ENCODE measurements at places on chromosomes 2 and 18.

DNA sequence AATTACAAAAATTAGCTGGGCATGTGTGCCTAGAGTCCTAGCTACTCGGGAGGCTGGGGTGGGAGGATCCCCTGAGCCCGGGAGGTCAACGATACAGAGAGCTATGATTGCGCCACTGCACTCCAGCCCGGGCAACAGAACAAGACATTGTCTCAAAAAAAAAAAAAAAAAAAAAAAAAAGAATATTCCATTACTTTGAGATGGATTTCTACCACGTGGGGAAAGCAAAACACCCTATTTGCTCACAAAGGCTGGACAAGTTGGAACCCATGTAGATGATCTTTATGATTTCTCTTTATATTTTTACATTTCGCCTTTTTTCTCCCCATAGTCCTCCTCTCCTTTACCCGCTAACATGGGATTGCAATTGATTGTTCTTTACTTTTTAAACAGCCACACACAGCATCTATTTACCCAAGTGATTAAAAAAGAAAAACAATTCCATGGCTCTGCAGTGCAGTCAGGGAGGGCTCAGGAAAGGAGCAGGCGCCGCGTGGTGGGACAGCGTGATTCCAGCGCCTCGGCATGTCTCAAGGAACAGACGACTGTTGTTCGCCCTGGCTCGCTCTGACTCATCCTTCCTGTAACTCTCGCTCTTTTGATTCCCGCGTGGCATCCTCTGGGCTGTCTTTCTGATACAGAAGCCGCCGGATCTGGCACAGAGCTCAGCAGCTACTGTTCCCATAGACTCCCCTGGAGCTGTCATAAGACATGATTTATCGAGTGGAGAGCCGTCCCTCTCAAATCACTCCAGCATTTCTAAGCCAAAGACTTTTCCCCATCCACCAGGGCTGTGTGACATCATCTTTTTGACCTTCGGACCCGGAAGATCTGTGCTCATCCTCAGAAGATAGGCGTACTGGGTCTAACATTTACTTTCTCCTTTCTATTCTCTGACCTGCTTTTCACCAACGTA is 230.4 kb upstream of the AGAP1 start:
- DNase-seq, result no peak

DNA sequence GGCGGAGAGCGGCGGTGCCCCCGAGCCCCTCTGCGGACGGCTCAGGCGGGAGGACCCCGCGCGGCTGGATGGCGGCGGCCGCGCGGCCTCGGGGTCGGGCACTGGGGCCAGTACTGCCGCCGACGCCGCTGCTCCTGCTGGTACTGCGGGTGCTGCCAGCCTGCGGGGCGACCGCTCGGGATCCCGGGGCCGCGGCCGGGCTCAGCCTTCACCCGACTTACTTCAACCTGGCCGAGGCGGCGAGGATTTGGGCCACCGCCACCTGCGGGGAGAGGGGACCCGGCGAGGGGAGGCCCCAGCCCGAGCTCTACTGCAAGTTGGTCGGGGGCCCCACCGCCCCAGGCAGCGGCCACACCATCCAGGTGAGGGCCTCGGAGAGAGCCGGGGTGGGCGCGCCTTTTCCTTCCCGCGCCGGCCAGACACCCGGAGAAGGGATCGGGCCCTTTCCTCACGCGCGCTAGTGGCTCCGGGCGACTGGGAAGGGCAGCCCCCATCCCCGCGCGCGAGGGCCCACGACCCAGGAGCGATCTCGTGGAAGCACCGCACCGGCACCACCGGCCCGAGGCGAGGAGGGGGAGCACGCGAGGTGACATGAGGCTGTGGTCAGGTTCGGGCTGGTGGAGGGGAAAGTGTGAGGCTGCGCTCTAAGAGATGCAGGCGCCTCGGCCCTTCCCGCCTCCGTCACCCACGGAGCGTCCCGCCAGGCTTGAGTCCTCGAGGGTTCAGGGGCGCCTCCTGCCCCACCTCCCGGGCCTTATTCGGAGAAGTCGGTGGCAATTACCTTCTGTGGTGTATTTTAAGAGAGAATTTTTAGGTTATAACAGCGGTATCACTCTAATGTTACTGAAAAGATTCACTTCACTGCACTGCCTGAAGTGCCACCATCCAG is 607 bp downstream of the LAMA3 start:
- peak; percentile 19 for DNase-seq

DNA sequence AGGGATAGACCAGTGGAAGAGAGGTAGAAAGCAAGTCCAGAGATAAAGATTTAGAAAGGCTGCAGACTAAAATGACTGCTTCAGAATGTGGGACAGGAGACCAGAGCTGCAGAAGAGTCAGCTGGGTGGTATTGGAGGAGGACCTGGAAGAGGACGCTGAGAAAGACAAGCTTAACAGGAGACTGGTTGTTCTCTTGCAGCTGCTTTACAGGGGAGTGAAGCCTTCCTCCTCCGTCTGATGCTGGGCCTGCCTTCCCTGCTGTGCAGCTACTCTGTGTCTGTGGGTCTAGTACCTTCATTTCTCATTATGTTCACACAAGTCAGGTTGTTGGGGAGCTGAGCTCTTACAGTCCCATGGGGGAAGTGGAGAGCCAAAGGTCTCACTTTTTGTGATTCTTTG is 35.7 kb downstream of the SPATS2L start:
- no peak for DNase-seq

GRCh38 chr18:77857678-77858655 is 608.3 kb downstream of the GALR1 start:
- DNase-seq, result no peak

DNA sequence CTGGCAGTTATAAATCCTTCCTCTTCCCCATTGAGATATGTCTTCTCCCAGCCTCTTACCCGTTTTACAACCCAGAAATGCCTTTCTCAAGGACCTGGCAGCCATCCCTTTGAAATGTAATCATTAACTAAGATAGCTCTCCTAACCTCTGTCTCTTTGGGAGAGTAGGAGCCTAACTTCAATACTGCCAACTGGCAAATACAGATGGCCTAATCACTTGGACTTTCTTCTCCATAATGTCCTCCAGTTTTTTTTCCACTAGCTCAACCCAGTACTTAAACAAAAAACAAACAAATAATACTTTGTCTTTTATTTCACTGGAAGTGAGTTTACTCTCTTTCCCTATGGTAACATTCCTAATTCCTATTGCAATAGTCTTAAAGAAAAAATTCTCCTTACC is 1391.1 kb downstream of the SUCLG1 start:
- DNase-seq, result no peak

DNA sequence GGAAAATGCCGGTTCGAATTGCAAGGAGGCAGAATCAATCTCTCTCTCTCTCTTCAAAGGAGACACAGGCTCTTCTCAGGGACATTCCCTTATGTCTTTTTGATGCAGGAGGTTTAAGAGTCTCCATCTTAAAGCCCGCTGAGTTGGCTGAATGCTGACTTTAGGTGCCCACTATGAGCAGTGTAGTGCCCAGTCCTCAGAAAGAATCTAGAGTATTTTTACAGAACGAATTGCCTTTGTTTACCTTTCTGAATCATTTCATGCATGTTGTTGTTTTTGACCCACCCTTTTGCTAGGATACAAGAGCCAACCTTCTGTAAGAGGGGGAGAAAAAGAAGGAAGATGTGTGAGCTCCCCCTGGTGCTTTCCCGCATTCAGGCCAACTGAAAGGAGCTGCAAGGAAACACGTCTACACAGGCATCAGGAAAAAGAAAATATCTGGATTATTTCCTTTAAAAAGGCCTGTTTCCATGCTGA is 193.5 kb upstream of the TCF4 start:
- DNase-seq, result no peak

GRCh38 chr2:189674374-189675112 is at the start of gene ANKAR:
Gene ANKAR, plus strand, starts transcription at chr2:189674670. Its CDS starts 1,821 bp downstream, at chr2:189676491.
- peak; percentile 90 for DNase-seq

DNA sequence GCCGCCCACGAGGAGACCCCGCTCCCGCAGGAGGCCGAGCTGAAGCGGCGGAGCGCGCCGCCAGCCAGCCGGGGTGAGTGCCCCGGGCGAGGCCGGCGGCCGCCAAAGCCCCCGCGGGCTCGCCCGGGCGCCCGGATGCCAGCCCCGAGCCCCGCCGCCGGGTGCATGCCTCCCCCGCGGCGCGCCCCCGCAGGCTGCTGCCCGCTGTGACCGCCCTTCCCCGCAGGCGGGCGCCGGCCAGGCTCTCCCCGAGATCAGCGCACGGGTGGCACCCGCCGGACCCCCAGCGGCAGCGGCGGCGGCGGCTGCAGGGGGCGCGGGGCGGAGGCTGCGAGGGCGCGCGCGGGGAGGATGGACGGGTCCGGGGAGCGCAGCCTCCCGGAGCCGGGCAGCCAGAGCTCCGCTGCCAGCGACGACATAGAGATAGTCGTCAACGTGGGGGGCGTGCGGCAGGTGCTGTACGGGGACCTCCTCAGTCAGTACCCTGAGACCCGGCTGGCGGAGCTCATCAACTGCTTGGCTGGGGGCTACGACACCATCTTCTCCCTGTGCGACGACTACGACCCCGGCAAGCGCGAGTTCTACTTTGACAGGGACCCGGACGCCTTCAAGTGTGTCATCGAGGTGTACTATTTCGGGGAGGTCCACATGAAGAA is 470 bp downstream of the KCNF1 start:
- no peak for DNase-seq

- DNase-seq, result no peak
Observed at GRCh38 chr2:241478166-241478565, 30.2 kb downstream of the STK25 start.

DNA sequence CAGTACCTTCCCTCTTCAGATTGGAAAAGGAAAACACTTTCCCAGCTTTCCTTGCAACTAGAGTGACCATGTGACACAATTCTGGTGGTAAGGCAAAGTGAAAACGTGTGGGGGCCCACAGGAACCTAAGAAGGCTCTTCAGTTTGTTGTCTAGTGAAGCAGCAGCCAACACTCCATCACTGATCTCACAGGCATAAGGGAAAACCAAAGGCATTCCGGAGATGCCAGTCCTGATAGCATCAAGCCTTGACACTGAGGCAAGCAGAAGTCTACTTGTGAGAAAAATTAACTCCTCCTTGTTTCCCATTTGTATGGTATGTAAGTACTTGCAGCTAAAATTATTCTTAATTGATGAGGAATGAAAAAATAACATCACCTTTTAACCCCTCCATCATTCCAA is 88.3 kb downstream of the ETAA1 start:
- no peak for DNase-seq

GRCh38 chr2:46075848-46076247 is 221.4 kb upstream of the EPAS1 start:
- DNase-seq, result no peak

GRCh38 chr2:84889332-84889731 is 8.4 kb upstream of the TRABD2A start:
- no peak for DNase-seq

DNA sequence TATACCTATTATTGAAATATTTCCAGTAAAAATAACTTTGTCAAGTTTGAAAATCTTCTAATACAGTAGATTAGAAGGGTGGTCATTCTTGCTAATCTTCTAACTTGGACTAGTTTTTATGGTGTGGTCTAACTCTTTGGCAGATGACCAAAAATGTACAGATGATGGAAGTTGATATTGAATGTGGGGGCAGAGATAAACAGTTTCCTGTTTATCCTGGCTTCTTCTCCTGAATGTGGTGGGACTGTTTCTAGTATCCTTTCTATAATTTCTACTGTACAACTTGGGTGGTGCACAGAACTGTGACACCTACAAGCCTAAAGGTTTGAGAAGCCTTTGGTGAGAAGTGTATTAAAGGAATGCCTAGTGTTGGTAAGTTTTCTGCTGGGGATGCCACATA is 178.7 kb downstream of the PDE11A start:
- no peak for DNase-seq

GRCh38 chr2:73457982-73458381 is 72.3 kb downstream of the ALMS1 start:
- DNase-seq, result no peak

DNA sequence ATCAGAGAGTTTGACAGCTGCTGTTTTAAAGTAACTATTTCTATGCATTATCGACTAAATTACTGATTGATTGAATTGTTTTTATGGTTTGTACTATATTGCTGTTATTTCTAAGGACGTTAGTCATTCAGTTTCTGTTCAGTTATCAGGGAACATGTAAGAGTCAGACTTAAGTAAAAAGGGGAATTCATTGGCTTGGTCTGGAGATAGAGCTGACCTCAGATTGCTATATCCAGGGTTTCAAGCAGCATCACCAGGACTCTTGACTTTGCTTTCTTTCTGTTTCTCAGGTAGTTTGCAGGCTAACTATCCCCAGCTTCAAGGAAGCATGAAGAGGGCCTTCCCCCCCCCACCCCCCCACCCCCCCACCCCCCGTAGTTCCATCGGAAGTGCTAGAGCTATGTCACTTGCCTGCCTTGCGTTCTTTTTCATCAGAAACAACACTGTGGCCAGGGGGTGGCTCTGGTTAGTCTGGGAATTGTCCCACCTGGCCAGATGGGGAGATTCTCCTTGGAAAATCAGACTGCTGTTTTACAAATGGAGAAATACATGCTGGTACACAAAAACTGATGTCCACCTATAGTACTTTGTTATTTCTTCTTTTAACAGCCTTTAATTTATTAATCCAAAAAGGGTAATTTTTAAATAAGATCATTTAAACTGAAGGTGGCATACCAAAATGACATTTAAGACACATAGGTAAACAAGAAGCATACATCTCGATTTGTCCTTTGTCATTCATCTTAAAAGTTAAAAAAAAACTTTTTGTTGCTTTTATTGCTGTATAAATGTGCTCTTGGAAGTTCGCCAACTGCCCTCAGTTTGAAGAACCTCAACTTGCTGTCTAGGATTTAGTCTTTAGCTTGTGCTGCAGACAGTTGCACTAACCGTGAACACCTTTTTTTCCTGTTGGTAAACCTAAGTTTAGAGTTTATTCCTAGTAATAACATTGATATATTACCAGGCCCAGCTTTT is 9.4 kb downstream of the SMAD4 start:
- DNase-seq, result no peak

DNA sequence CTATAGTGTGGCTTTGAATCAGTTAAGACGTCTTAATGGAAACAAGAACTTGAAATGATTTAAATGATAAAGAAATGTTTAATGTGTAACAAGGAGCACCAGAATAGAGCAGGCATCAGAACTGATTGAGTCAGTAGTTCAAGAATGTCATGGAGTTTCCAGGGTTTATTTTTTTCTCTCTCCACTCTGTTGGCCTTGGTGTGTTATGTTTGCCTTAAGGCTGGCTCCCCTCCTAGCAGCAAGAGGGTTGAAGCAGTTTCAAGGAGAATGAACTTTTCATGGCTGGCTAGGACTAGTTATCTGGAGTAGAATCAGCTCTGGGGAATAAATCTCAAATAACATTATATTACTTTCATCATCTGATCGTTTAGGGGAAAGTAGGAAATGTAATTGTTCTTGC is 13.4 kb upstream of the GLS start:
- DNase-seq, result no peak

- DNase-seq, result no peak
Observed at GRCh38 chr18:67517444-67517765, 885 bp upstream of the DSEL start.
